Fibroblast of villous mesenchyme (primary cell): ENCODE measurements at places on chromosomes 6 and 20. TPM values are rescaled to one million over a fixed set of nuclear protein-coding genes. Genes with fewer than 3 reads are reported as not detected.

Gene ABHD16B
- not detected in 2 replicates for total RNA-seq

Gene GRIK2
- total RNA-seq: 15.1 and 20.6 TPM in 2 replicates

Gene PRRT1
- under 0.01 and 0.32 TPM in 2 replicates for total RNA-seq

Gene CLPSL1
- total RNA-seq: not detected in 2 replicates

Gene C6orf163
- 2.6 and 2.9 TPM in 2 replicates for total RNA-seq

Gene MAFB
- total RNA-seq: 0.43 and 0.64 TPM in 2 replicates

Gene ZNF311
- 0.43 and 0.97 TPM in 2 replicates for total RNA-seq
